ENCODE measurements at places on chromosomes 3 and 15. TPM values are rescaled to one million over a fixed set of nuclear protein-coding genes. Genes with fewer than 3 reads are reported as not detected.

- no peaks in the 10 kb centered on the region for H3K27me3 ChIP-seq
- H3K4me1 ChIP-seq, result peaks cover 8% of the 10 kb centered on the region
- peak; percentile 92 for DNase-seq
- no peaks in the 10 kb centered on the region for H3K36me3 ChIP-seq
Observed at GRCh38 chr3:83500422-83500821, 1458.4 kb upstream of the CADM2 start.

GRCh38 chr3:17552351-17552750, 190.1 kb downstream of the TBC1D5 start:
- no peaks in the 10 kb centered on the region for H3K4me1 ChIP-seq
- no peak for DNase-seq
- no peak overlapping the region for H3K27ac ChIP-seq
- H3K27me3 ChIP-seq, result no peaks in the 10 kb centered on the region
- no peak overlapping the region for H3K4me3 ChIP-seq

- no peak overlapping the region for H3K4me3 ChIP-seq
- peak overlapping the region; percentile 8 for H3K27ac ChIP-seq
- H3K27me3 ChIP-seq, result no peaks in the 10 kb centered on the region
- peaks cover 14% of the 10 kb centered on the region for H3K36me3 ChIP-seq
- H3K4me1 ChIP-seq, result peaks cover 29% of the 10 kb centered on the region
Observed at GRCh38 chr3:129442947-129443346, 2.9 kb downstream of the IFT122 start.

GRCh38 chr15:38559636-38560307, 4.8 kb downstream of the RASGRP1 start:
- H3K4me1 ChIP-seq, result no peaks in the 10 kb centered on the region
- peaks cover 6% of the 10 kb centered on the region for H3K36me3 ChIP-seq
- H3K27me3 ChIP-seq, result peaks cover 29% of the 10 kb centered on the region

- no peaks in the 10 kb centered on the region for H3K27me3 ChIP-seq
- H3K27ac ChIP-seq, result no peak overlapping the region
- H3K4me1 ChIP-seq, result no peaks in the 10 kb centered on the region
- H3K4me3 ChIP-seq, result no peak overlapping the region
Observed at GRCh38 chr3:65593780-65594752, 444.7 kb downstream of the MAGI1 start.

DNA sequence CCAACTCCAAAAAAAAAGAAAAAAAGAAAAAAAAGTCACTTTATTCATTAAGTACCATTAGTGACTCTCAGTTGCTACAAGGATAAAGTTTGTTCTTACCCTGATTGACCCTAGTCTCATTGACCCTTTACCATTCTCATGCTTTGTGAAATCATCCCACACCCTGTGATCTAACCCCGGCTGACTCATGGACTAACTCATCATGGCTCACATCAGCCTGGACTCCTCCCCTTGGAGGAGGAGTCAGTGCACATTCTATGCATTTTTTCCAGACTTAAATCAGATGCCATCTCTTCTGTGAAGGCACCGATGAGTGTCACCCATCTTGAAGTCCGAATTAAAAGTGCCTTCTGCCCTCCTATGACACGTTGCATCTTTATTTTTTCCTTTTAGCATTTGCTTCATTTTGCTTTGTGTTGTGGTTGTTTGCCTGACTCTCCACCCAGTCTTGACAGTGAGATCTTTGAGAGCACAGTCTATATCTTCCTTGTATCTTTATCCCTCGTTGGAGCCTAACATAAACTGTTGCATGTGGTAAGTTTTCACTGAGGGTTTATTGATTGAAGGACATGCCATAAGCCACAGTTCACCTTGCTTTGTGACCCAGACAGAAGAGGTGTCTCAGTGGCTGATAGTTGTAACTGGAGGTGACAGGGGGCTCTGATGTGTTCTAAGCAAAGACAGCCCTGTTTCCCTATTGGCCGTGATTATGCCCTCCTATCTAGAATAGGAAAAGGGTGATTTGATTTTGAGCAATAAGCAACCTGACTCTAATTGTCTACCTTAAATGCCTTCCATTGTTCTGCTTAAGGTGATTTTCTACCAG, 72.1 kb downstream of the IL1RAP start:
- H3K27me3 ChIP-seq, result no peaks in the 10 kb centered on the region
- peak overlapping the region; percentile 48 for H3K4me3 ChIP-seq
- H3K36me3 ChIP-seq, result peaks cover 4% of the 10 kb centered on the region
- peak overlapping the region; percentile 78 for H3K27ac ChIP-seq
- peak; percentile 97 for DNase-seq

- H3K4me1 ChIP-seq, result peaks cover 25% of the 10 kb centered on the region
- no peak for DNase-seq
- H3K36me3 ChIP-seq, result peaks cover 22% of the 10 kb centered on the region
- no peak overlapping the region for H3K4me3 ChIP-seq
Observed at GRCh38 chr3:64199932-64200331, 25.3 kb downstream of the PRICKLE2 start.

DNA sequence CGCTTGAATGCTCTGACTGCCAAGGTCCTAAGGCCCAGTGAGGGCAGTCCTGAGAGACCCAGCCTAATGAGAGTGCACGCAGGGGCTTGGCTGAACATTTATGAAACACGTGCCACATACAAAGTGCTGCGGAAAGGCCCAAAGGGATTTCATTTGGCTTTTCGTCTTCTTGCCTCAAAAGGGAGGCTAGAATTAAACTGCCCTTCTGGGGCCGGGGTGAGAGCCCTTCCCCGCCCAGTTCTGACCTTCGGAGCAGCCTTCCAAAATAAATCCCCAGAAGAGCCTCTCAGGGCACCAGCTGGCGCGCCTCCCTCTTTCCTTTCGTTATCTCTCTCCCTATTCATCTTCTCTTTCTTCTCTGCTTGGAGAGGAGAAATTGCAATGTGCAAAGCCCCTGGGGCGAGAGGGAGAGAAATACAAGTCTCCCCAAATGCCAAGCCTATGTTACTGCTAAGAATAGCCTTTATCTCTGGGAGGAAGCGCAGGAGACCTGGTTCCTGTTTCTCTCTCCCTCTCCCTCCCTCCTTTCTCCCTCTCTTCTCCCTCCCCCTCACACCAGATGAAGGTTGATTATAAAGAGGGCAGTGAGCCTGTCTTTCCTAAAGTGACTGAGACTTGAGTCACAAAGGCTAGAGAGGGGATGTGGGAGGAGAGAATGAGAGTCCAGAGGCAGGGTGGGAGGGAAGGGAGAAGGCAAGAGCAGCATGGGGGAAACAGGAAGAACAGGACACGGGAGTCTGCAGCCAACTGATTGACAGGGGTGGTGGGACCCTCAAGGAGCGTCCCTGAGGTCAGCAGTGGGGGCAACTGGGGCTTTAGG, 36.7 kb upstream of the NDUFB4 start:
- H3K4me3 ChIP-seq, result peak overlapping the region; percentile 78
- DNase-seq, result peak; percentile 64
- H3K27me3 ChIP-seq, result no peaks in the 10 kb centered on the region
- H3K27ac ChIP-seq, result peak overlapping the region; percentile 46

Gene BFSP2
- total RNA-seq, result not detected

Gene FOXL2
- total RNA-seq, result 0.30 TPM

Gene XCR1
- not detected for total RNA-seq

All from MCF 10A (cell line).